ENCODE measurements at places on chromosomes 6 and 20.

DNA sequence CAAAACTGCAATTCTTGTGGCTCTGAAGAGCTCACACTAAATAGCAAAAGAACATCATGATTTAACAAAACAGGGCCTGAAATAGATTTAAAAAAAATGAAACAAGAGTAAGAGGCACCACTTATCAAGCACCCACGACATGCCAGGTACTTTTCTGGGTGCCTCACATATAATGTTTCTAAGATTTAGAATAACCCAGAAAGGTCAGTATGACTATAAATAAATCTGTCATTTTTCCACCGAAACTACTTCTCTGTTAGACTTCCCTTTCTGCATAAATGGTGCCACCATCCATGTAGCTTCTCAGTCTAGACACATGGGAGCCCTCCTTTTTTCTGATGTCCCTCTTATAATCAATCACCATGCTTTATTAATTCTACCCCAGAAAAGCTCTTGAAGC, 652.4 kb upstream of the CHD6 start:
- DNase-seq: no peak

DNA sequence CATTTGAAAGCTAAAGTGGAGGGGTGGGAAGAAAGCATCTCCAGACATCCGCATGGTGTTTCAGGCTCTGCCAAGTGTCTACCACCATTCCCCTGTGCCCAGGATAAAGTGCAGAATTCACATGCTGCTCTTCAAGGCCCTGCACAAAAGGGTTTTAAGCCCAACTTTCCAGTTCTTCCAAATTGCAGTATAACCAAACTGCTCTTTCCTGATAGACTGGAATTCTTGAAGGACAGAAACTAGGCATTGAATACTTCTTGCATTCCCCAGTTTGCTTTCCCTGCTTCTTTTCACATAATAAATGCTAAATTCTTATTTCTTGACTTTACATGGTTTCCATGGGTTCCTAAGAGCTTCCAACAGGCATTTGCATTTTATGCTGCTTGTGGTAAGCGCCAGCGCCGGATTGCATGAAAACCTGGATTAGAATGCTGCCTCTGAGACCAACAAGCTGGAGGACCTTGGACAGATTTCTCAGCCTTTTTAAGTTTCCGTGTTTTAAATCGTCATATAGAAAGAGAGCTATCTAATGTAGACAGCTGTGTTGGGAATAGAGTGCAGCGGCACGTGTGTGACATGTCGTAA, 7.9 kb downstream of the SOX4 start:
- no peak for DNase-seq

- no peak for DNase-seq
These were observed 383.7 kb downstream of the CD83 start for GRCh38 chr6:14501240-14501639.

DNA sequence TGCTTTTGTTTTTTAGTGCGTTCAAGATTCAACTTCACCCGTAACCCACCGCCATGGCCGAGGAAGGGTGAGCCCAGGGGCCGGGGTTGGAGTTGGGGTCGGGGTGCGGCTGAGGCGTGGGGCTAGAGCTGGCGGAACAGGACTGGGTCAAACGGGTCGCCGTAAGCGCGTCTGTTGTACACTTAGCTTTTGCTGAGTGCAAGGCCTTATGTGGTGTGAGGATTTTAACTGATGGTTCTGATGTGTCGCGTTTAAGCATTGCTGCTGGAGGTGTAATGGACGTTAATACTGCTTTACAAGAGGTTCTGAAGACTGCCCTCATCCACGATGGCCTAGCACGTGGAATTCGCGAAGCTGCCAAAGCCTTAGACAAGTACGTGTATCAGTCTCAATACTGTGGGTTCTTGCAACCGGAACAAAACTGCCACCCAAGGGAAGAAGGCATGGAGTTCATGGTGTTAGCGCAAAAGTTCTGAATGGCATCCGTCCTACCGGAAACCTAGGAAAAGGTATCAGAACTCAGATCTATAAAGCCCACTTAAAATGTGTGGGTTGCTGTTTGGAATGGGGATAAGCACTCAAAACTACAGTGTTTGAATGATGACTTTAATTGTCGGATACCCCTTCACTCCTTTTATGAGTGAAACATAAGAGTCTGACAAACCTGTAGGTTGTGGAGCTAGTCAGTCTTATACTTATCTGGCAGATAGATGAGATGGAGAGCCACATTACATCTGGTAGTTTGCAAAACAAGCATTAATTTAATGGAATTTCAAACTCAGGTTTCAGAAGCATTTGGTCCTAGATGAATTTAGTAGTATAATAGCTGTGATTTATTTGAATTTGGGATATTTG, 574 bp downstream of the RPS12 start:
- DNase-seq: no peak

DNA sequence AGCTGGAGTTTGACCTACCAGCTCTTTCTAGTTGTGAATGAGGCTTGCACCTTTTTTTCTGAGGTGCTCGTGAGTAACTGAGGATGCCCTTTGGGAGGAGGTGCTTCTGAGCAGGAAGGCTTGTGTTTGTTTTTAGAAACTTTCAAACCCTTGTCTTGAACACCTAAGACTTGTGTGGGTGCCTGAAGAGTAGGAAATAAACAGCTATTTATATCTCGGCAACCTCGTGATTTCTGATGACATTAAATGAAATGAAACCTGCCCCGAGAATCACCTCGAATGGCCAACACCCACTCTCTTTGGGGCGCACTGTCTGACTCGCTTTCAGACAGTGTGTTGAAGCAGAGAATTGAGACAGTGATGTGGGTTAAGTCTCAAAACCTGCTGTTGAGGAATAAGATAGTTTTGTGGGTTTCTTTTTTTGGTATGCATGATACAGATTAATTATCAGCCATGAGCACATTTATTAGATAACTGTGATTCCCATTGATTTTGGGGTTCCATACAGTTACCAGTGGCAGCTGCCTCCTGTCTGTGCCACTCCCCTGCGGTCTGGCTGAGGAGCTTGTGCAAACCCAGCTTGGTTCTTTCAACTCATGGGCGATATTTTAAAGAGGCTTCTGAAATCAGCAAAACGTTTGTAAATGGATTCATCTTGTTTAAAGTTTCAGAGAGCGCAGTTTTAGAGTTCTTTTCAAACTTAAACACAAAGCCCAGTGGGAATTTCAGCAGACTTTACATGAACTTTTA, 8.4 kb downstream of the IRF4 start:
- DNase-seq: no peak

GRCh38 chr20:56411759-56412472, at the start of gene CASS4:
Gene CASS4, plus strand, starts transcription at chr20:56412260. Its CDS starts 199 bp downstream, at chr20:56412459.
- DNase-seq: peak; percentile 84

DNA sequence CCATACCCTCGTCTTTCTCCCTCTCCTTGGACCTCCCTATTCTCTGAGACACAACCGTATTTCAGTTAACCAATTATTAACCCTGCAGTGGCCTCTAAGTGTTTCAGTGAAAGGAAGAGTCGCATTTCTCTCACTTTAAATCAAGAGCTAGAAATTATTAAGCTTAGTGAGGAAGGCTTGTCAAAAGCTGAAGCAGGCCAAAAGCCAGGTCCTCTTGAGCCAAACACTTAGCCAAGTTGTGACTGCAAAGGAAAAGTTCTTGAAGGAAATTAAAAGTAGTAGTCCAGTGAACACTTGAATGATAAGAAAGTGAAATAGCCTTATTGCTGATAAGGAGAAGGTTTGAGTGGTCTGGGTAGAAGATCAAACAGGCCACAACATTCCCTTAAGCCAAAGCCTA, 58.3 kb downstream of the SNX9 start:
- DNase-seq: no peak

DNA sequence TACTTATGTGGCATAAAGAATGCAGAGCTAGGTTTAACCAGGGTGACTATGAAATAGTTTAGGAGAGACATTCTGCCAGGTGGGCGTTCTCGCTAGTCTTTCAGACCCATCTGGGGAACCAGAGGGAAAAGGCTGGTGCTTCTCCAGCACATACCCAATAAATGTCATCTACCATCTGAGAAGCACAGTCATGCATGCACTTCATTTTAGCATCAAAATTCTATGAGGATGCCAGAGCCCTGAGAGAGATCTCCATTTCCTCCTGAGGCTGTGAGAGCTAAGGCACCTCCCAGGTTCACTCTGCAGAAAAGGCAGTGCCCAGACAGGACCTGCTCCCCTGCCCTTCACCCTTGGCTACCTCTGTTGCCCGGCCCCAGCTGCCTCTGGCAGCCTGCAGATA, 231.7 kb upstream of the PRND start:
- no peak for DNase-seq
